Midbrain (tissue), 1 donor: ENCODE measurements at places on chromosomes 13 and 19.
A peak's percentile ranks its signal among the peaks of the same experiment; 100 is the strongest.

- no peak for DNase-seq
These were observed 969 bp upstream of the CEACAM5 start for GRCh38 chr19:41707502-41707812.

- DNase-seq = no peak
These were observed 9.9 kb downstream of the LYL1 start for GRCh38 chr19:13092606-13093235.

GRCh38 chr13:70505809-70506208 lies 397.6 kb upstream of the KLHL1 start:
- DNase-seq = no peak

DNA sequence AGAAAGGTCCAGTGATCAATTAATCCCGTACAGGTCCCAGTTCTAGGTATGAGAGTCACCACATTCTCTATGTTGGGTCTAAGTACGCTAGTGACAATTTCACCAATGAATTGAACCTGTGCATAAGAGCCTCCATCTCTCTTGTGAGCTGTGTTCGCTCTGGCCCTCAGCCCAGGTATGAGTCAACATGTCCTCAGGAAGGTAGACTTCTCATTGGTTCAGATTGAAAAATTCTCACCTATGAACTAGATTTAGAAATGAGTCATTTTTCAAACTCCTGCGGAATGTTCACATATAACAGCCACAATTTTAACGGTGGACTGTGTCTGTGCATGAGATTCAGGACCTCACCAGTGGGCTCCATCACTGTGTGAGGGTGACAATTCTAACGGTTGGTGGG lies 12.7 kb upstream of the ZNF43 start:
- no peak for DNase-seq

GRCh38 chr13:72303941-72304746 lies 423.3 kb downstream of the MZT1 start:
- DNase-seq = no peak

DNA sequence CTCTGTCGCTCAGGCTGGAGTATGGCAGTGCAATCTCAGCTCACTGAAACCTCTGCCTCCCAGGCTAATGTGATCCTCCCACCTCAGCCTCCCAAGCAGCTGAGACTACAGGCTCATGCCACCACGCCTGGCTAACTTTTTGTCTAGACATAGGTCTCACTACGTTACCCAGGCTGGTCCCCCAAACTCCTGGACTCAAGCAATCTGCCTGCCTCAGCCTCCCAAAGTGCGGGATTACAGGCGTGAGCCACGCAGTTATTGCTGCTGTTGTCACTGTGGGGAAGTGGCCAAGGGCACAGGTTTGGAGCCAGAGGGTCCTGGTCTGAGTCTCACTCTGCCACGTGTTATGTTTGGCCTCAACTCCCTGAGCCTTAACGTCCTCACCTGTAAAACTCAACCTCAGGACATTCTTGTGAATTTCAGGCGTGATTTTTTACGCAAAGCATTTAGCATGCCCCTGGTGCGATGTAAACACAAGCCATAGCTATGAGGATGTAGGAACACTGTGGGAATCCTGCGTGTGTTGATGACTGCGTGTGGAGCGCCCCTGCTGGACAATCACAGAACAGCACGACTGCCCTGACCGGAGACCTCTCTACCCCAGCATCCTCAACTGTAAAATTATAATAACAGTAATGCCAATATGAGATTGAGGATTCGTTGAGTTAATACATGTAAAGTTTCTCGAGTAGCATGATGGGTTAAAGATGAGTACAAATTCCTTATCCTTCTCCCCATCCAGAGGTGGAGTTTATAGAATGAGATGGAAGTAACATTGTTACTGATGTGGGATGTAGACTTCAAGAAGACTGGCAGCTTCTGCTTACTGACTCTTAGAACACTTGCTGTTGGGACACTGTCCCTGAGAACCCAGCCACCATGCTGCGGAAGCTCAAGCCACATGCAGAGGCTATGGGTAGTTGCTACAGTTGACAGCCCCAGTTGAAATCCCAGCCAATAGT lies 41.8 kb upstream of the PNMA8B start:
- DNase-seq = peak; percentile 18
